ENCODE measurements at places on chromosomes 11 and 22.

DNA sequence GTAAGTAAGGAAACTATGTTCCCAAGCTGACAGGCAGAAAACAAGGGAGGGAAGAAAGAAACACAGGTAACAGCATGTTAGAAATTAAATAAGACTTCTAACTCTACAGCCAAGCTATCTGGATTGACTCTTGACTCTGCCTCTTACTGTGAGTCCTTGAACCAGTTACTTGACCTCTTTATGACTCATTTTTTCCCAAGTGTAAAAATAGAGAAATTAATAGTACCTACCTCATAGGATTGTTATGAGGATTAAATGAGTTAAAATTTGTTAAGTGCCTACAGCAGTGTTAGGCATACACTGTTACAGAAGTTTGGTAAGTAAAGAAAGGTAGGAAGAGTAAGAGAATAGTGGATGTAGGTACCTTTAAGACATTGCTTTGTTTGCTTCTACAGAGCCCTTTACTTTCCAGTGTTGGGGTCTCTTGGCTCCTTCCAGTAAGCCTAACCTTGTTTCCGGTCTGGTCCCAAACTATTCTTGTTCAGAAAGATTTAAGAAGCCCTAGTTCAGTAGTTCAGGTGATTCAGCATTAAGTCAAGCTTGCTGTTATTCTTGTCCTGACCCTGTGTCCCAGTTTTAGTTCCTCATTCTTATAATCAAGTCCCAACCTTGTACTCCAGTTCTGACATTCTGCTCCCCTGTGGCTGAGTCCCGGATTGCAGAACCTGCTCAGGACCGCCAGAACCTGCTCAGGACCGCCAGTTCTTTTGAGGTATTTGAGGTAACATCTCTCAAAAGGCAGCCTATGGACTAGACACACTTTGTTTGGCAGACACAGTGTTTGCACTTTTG, 963.4 kb upstream of the CCDC90B start:
- DNase-seq: no peak

- no peak for DNase-seq
These were observed 49.1 kb downstream of the KIRREL3 start for GRCh38 chr11:126951465-126951864.

DNA sequence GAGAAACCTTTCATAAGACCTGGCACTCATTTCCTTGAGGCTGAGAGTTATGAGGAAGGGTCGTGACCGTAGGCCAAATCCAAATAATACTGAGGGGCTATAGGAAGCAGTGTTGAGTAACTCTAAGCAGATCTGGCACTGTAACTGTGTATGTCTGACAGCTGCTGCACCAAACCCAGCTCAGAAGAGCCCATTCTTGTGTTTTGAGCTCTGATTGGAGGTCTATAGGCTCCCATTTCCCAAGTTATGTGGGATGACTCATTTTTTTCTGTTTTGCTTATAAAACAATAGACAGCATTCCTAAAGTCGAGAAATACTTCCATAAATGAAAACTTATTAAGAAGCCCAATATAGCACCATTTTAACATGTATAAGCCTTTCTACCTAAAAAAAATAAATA, 645.8 kb downstream of the DLG2 start:
- no peak for DNase-seq

DNA sequence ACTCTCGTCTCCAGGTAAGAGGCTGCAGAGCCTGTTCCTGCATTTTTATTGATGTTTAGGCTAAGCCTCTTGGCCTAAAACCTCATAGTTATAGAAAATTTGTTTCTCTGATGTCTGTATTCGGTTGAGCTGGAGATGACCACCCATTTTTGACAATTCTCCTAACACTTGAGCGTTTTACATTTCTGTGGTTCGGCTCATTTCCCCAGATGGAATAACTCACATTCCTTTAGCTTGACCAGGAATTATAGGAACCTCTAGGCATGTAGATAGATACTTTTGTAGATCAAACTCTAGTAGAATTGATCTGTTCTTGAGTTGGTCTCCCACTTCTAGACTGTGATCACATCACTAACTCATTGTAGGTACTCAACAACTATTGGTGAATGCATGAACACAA, 172.6 kb upstream of the CADM1 start:
- no peak for DNase-seq

DNA sequence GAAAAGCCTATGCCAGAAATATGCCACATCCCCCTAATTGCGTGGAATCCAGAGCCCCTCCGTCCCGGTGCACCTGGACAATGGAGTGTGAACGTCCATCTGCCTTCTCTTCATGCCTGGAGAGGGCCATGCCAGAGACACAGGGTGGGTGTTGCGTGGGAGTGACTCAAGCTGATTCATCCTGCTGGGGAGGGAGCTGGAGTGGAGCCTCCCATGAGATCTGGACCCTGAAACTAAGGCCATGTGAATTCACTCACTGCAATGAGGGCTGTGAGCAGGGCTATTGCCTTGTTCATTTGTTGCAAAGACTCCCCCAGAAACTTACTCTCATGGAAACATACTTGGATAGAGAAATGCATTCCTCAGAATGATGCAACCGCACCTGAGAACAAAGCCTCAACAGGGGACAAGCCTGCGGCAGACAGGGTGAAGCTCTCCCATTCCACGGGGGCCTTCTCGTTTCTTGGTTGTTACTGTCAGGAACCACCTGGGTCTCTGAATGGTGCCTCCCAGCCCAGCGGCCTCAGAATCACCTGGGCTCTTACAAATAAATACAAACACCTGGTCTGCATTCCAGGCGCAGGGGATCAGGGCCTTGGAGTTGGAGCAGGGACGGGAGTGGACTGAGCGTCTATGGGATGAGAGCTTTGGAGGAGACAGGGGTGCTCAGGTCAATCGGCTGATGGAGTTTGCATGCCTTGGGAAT, 1031.2 kb downstream of the BRD1 start:
- DNase-seq: no peak
